ENCODE measurements at places on chromosomes 3 and 15.

DNA sequence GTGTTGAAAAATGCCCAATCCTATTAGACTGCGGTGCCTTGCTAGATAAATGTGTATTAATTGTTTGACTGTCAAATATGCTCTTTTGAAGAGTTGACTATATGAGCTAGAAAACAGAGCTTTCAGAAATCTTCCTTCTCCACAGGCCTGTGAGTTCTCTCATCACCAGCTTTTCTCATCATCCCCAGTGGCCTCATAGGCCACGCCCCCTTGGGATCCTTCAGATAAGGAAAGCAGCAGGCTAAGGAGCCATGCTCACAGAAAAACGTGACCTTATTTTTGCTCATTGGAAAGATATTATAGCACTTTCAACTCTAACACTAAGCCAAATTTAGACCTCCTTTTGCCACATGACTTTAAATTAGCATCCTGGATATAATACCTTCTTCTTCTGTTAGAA, 514.4 kb upstream of the ARRDC4 start:
- no peak for DNase-seq

- DNase-seq: no peak
These were observed 69.1 kb downstream of the GALK2 start for GRCh38 chr15:49239105-49239504.

- DNase-seq: no peak
These were observed 3.0 kb upstream of the SPG11 start for GRCh38 chr15:44666210-44667038.

DNA sequence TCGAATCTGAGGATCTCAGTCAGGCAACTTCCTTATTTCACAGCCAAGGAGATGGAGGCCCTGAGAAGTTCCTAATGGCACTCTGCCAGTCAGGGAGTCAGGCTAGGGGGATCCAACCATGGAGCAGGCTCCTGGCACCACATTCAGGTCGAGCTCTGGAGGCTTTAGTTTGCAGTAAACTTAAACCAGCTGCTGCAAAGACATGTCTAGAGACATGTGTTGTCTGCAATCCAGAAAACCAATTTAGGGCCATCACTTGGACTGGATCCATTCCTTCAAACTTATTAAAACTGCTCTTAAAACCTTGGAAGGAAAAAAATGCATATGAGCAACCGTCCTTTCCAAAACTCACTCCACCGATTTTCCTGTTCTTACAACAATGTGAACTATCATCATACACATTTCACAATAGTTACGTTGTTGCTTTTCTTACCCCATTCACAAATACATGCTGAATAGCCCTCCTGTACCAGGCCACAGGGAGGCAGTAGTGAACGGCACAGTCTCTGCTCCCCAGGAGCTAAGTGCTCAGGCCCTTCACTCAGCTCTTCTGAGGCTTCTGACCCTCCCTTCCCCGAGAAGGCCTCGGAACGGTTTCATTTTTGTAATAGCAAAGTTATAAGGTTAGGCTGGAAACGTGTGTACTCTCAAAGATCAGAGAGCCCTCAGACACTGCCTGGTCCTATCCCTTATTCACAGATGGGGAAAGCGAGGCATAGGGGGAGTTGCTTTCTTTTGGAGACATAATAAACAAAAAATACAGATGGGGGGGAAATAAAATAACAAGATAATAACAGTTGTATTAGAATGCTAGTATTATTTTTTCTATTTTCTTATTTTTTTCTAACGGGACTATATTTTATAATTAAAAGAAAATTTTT, 20.1 kb downstream of the RFT1 start:
- no peak for DNase-seq

- peak; percentile 89 for DNase-seq
These were observed 238.7 kb upstream of the P2RY1 start for GRCh38 chr3:152595975-152596821.

GRCh38 chr15:58109419-58109818, 28.8 kb upstream of the AQP9 start:
- DNase-seq: no peak

DNA sequence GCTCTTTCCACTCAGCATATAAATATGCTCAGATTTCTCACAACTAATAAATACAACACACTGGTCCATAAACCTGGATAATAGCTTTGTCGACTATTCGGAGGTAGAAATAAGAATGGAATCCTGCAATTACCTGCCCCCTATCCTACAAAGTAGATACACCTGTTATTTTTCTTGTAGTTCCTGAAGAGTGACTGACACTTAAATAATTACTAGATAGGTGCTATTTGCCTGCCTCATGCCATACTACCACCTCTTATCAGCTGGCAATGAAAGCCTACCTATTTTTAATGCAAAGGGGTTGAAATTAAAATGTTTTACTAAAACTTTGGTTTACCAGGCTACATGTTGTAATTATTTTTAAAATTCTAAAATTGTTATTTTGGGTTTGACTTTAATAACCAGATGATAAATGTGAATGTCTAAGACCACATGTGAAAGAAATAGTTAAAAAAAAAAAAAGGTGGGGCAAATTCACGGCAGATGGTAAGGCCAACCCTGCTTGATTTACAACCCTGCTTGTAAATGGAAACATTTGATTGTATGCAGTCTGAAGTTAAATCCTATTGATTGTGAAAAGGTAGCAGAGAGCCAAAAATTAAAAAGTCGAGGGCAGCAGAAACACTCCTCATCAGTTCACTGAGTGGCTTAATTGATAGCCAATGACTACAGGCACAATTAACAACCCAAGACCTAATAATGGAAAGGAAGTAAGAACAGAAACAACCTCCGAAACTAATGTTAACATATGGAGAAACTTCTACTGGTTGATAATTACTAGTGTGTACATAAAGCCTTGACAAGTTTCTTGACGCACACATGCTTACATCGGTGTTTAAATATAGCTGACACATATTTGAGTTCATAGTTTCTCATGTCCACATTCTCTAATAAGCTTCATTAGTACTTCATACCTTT, 8.9 kb downstream of the PEAK1 start:
- no peak for DNase-seq

- no peak for DNase-seq
These were observed 888 bp downstream of the TMOD3 start for GRCh38 chr15:51830276-51830806.

- DNase-seq: no peak
These were observed 32.3 kb downstream of the PAQR9 start for GRCh38 chr3:142931222-142931621.

- no peak for DNase-seq
These were observed 65.3 kb upstream of the PSMD6 start for GRCh38 chr3:64088408-64089205.

- DNase-seq: no peak
These were observed 33.6 kb downstream of the MECOM start for GRCh38 chr3:169629895-169630294.

DNA sequence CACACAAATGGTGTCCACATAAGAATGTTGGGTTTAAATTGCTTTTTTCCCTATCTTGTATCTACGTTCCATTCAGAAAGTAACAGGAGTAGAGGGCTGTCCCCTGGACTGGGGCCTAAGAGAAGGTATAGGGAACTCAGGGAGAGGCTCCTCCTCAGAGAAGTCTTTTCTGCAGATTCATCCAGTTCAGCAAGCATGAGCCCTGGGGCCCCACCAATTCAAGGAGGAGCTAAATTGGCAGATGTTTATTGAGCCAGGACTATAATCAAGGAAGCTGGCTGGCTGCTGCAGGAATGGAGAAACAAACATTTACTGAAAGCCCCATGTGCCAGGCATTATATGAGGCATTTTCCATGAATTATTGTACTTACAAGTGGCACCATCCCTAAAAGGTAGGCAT, 22.1 kb upstream of the LARS2 start:
- DNase-seq: no peak

GRCh38 chr3:157786211-157786610, 283.0 kb upstream of the VEPH1 start:
- DNase-seq: peak; percentile 81

DNA sequence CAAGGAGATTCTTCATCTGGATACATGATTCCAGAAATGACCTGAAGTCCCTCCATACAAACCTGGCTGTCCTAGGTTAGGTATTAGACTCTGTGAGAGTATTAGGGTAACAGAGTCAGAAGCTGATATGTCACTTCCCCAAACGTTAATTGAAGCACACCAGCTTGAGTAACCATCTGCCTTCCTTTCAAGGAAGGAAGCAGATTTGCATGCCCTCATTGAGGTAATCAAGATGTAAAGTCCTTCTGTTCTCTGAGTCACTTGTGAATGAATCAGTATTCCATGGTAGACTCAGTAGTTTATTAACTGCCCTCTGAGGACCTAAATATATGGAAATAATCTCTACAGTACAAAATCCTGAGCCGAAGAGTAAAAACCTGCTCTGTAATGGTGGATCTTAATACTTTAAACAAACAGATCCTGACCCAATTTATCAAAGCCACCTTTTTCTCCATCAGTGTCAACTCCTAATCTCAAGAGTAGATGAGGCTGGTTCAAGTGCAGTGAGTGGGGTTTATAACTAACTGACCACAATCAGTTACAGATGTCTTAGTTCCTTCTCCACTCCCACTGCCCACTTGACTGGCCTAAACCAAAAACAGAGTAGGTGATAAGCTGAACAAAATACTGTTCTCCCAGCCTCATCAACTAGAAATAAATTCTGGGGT, 246.2 kb upstream of the CHRM5 start:
- peak; percentile 67 for DNase-seq

- no peak for DNase-seq
These were observed 70.1 kb downstream of the CADPS start for GRCh38 chr3:62805106-62805505.

DNA sequence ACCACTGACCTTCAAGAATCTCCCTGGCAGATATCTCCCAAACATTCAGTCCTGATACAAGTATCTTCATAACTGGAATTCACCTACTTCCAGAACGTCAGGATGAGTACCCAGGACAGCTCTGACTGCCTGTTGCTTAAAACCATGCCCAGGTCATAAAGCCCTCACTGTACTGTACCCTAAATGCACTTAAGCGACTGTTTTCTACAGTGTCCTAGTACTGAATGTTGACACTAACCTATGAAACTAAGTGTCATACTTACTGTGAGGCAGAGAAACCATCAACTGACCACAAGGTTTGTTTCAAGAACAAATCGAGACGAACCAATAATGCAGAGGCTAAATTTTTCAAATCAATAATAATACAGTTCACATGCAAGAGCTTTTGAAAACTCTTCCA, 178.7 kb upstream of the NSMCE3 start:
- no peak for DNase-seq

GRCh38 chr15:57732526-57733331, 26.2 kb downstream of the POLR2M start:
- peak; percentile 35 for DNase-seq

DNA sequence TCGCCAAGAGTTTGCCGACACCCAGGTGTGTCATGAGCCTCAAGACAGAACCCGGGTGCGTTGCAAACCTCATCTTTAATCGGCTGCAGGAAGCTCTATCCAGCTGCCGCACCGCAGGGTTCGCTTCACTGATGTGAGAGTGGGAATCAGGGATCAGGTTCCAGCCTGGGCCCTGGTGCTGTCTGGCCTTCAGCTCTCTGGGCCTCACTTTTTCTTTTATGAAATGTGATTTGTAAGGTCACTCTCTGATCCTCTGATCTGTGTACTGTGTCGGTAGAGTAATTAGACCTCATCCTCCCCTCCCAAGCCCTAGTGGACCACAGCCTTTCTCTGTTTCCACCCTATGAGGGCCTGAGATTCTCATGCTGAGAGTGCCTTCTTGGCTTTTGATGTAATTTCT, 202.8 kb upstream of the UBE2E1 start:
- DNase-seq: no peak

- DNase-seq: no peak
These were observed 169.1 kb downstream of the TPRG1 start for GRCh38 chr3:189340680-189341460.

DNA sequence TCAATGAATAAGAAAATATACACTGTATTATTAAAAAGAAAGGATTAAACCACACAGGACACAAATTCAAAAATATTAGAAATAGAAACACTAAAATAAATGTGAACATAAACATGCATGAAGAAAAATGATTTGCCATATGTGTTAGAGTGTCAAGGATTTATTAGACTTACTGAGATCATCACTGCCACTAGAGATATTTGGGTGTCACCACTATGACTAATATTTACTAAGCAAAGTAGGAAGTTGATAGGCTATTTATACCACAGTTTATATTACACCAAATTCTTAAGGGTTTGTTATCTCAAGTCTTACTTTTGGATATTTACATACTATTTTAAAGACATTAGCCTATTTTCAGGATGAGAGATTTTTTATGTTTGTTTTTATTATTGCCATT, 575.0 kb upstream of the SGO1 start:
- peak; percentile 6 for DNase-seq

- DNase-seq: no peak
These were observed 185.2 kb upstream of the TSC22D2 start for GRCh38 chr3:150222691-150223489.

GRCh38 chr15:68887120-68887519, 43.2 kb upstream of the SPESP1 start:
- no peak for DNase-seq

DNA sequence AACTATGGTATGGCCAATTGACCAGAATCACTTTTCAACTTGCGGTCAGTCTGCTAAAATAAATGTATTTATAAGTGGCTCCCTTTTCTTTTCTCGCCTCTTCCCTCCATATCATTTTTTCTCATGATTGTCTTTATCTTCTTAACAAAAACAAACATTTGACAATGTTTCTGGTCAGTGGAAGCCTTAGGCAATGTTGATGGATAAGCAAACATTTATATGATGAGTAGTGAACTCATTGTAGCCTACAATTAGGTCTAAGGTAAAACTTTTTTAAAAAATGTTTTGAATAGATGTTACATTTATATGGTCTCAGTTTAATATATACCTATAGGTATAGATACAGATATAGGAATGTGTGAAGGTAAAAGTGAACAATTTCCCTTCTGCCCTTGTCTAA, 355.4 kb downstream of the MFSD1 start:
- DNase-seq: no peak

DNA sequence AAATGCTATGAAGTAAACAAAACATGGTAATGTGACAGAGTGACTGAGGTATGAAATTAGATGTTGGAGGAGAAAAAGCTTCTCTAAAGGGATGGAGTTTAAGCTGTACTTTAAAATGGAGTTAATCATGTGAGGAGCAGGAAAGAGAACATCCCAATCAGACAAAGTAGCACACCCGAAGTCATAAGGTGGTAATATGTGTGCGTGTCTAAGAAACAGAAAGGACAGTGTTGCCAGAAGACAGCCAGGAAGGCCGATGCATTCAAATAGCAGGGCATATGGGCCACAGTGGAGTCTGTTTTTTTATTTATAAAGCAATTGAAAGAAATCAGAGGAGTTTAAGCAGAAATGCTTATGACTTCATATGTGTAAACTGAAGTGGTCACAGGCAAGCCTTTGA, 376.3 kb downstream of the NLGN1 start:
- no peak for DNase-seq

Measured in astrocyte (in vitro differentiated cells and primary cell).